Mucosa of gallbladder (tissue), 1 donor: ENCODE measurements at places on chromosomes 3 and 15. TPM values are rescaled to one million over a fixed set of nuclear protein-coding genes. Genes with fewer than 3 reads are reported as not detected.

DNA sequence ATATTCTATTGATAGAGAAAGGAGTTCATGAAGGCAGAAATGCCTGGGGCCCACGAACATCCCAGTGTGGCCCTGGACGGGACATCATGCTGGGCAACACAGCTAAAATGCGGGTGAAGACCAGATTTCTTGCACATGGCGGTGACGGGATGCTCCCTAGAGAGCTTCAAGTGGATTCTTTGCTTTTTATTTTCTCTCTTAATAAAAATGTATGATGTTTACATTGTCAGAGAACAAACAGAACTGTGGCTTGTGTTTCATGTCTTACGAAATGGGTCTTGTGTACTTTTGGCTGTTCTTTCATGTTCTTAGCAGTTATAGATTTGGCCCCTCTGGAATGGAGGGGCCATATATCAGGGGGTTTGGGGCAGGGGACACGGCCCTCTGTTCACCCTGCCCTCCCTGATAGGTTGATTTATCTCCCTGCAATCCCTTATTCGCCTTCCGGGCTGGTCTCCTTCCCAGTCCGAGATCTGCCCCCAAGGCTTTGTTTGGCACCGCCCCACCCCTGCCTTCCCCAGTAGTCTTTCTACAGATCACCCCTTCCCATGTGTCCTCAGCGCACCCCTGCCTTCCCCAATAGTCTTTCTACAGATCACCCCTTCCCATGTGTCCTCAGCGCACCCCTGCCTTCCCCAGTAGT, 68.7 kb upstream of the CGNL1 start:
- DNase-seq, result no peak

Gene SLC38A3
- 2.2 TPM for total RNA-seq

- no peak for DNase-seq
Observed at GRCh38 chr3:133863911-133864310, 31.8 kb downstream of the RAB6B start.

GRCh38 chr3:9101286-9101685, 138.0 kb upstream of the RAD18 start:
- no peak for DNase-seq

DNA sequence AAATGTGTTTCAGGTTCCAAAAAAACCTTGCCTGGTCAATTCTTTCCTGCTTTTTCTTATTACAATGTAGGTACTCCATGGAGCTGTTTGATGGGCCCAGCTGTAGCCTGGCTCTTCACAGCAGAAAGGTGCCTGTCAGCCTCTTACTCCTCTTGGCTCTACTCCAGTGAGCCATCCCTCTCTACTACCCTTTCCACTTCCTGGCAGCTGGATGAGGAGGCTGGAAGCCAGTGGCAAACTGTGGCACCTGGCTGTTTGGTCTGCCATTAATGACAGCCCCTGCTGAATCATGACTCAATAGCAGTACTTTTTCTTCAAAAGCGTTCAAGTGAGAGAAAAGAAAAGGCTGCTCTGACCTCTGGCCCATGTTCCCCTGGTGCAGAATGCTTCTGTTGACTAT, 618.1 kb downstream of the PYDC2 start:
- DNase-seq, result no peak

DNA sequence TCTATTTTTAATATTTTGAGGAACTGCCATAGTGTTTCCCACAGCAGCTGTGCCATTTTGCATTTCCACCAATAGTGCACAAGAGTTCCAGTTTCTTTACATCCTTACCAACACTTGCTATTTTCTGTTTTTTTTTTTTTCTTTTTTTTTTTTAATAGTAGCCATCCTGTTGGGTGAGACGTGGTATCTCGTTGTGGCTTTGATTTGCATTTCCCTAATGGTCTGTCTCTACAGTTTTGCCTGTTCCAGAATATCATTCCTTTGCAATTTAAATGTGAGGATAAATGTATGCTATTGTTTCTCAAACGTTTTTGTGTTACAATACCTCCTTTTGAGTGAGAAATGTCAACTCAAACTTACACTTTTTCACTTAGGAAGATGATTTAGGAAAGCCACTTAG, 22.4 kb downstream of the RCN2 start:
- DNase-seq, result no peak
